Activated CD4-positive, alpha-beta T cell treated with anti-CD3 and anti-CD28 coated beads, Interleukin-2, amount 50 U/mL, for 16 hours (primary cell): ENCODE measurements at places on chromosomes 11 and 22.

- DNase-seq: peak; percentile 27
Observed at GRCh38 chr22:33000342-33001280, 57.6 kb downstream of the SYN3 start.

DNA sequence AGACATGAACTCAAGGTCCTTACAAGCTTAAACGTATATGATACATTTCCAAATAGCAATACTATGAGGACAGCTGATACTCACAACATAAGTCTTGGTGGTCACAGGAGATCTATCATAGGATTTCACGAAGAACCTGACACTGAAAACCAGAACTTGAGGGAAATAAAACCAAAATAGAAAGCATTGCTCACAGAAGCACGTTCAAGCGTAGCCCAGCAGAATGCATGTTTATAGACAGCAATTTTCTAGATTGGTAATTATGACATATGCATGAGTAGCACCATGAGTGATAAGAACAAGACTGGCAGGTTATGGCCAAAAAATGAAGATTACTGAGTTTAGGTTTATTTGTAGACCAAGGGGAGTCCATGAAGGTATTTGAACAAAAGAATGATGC lies 243.5 kb downstream of the ETS1 start:
- DNase-seq: peak; percentile 71

DNA sequence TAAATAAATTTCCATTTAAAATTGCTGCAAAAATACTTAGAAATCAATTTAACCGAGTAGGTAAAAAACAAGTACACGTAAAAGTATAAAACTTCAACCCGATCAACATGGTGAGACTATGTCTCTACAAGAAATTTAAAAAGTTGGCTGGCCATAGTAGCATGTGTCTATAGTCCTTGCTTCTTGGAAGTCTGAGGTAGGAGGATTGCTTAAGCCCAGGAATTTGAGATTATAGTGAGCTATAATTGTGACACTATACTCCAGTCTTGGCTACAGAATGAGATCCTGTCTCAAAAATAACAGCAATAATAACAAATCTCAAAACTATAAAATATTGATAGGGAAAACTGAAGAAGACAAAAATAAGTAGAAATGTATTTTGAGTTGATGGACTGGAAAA lies 11.1 kb downstream of the CASP4 start:
- DNase-seq: no peak

DNA sequence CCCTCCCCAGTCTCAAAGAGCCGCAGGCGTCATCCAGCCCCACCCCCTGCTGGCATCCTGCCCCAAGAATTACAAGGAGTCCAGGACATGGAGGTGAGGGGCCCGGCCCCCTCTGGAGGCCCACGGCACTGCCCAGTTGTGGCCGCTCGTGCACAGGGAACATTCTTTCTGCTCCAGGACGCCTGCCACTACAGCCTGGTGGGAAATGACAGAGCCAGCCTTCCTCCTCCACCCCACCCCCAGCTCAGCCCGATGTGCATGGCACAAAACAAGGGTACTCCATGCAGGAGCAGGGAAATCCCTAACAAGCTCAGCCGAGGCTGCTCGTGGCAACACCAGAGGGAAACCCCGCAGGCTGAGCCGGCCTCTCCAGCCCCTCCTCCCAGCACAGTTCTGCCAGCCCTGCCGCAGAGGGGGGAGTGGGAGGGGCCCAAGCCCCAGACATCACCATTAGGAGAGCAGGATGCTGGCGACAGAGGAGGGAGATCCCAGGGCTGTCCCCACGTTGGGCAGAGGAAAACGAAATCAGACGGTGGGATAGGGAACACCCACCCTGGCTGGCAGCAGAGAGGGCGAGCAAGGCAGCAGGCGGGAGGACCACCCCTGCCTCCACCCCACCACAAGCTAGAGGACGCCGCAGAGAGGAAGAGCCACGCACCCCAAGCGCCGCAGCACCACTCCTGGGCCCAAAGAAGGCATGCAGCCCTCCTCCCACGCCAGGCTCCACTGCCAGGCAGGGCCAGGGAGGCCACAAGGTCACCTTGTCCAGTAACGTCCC lies 10.0 kb downstream of the IGSF9B start:
- DNase-seq: peak; percentile 41

DNA sequence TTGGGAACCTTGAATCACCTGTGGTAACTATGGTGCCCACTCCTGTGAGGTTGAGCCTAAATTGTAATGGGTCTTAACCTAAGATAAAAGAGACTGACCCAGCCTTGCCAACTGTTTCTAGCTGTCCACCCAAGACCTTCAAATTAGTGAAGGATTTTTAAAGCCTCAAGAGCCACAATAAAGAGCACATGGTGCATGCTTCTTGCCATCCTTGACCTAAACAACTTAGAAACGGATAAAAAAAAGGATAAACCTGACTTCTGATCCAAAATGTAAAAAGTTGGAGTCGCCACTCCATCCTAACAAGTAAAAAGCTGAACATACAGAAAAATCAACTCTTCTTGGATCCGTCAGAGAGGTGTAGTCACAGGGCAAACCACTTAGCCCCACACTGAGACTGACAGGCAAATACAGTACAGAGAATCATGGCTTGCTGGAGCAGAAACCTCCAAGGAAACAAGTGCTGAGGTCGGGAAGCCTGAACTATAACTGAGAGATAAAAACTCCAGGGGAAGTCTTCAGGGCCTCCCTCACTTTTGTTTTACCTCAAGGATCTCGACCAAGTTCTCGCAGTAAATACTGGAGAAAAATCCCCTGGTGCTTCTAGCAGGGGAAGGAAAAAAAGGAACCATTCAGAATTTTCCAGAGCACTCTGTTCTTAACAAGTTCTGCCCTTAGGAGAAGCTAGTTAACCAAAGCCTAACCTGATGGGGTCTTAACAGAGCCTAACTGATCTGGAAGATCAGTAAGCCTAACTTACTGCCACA lies 16.3 kb downstream of the ENTHD1 start:
- DNase-seq: no peak

DNA sequence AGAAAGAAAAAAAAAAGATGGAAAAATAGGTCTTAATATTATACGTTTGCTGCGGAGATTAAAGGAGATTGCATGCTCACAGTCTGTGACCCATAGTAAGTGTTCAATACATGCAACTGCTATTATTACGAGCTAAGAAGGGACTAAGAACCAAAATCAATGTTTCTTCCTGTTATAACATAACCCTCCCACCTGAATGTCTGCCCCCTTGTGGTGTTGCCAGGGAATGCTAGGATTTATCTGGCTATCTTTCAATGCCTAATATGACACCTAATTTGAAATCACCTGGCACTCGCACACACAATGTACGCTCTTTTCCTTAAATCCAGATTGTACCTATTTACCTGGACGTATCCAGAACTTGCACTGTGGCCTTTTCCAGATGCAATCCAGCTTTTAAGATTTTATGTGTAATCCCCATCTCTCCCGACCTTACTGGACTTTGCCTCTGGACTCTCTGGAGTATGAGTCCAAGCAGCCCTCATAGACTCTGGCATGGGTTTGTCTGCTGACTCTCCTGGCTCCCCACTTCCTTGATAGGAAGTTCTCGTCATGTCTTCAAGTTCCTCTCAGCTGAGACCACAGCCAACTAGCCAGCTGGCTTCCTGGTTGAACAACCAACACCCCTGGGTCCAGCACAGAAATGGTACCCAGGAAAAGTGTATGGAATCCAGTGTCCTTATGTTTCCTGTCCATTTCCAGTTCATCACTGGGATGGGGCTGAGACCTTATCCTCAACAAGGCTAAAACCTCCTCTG lies 151.5 kb downstream of the CCDC34 start:
- DNase-seq: no peak

- no peak for DNase-seq
Observed at GRCh38 chr11:2289350-2289749, 12.4 kb downstream of the C11orf21 start.

GRCh38 chr11:128040603-128041002 lies 546.8 kb downstream of the ETS1 start:
- no peak for DNase-seq

GRCh38 chr11:9280655-9281301 lies 15.6 kb upstream of the DENND5A start:
- peak; percentile 76 for DNase-seq

GRCh38 chr11:77131560-77131959 lies 3.5 kb downstream of the MYO7A start:
- DNase-seq: no peak
